ENCODE measurements at places on chromosomes 1 and 21. TPM values are rescaled to one million over a fixed set of nuclear protein-coding genes. Genes with fewer than 3 reads are reported as not detected.

- DNase-seq, result no peak
- no peak overlapping the region for H3K4me3 ChIP-seq
- no peaks in the 10 kb centered on the region for H3K36me3 ChIP-seq
- H3K27me3 ChIP-seq, result peaks cover 15% of the 10 kb centered on the region
- H3K27ac ChIP-seq, result no peak overlapping the region
- no peaks in the 10 kb centered on the region for H3K4me1 ChIP-seq
Measured at GRCh38 chr1:207331354-207332313, 10.2 kb downstream of the CD55 start.

- H3K27ac ChIP-seq, result peak overlapping the region; percentile 19
- peak; percentile 64 for DNase-seq
- H3K4me3 ChIP-seq, result no peak overlapping the region
- H3K4me1 ChIP-seq, result peaks cover 9% of the 10 kb centered on the region
Measured at GRCh38 chr1:160363010-160363409, 3.9 kb upstream of the NHLH1 start.

DNA sequence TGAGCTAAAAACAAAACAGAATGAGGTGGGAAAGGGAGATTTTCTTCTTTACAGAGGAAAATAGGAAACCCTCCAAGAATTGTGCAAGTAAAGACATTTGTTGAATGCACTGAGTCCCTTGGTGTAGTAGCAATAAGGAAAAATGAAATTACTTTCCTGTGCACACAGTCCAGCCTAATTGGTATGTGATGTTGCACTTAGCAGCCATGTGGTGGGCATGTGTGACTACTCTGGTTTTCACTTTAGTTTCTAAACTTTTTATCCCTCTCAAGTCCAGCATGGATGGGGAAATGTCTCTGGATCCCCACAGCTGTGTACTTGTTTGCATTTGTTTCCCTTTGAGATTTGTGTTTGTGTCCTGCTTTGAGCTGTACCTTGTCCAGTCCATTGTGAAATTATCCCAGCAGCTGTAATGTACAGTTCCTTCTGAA lies 7.1 kb upstream of the AGO3 start:
- no peaks in the 10 kb centered on the region for H3K27me3 ChIP-seq
- H3K27ac ChIP-seq, result no peak overlapping the region
- no peak for DNase-seq

GRCh38 chr1:32918179-32918578 lies 17.0 kb upstream of the TMEM54 start:
- no peak for DNase-seq
- no peak overlapping the region for H3K4me3 ChIP-seq
- no peaks in the 10 kb centered on the region for H3K36me3 ChIP-seq
- H3K27ac ChIP-seq, result no peak overlapping the region
- H3K4me1 ChIP-seq, result peaks cover 9% of the 10 kb centered on the region

GRCh38 chr1:116854716-116855115 lies 55.0 kb upstream of the PTGFRN start:
- DNase-seq, result no peak
- H3K4me3 ChIP-seq, result no peak overlapping the region
- H3K27me3 ChIP-seq, result no peaks in the 10 kb centered on the region

DNA sequence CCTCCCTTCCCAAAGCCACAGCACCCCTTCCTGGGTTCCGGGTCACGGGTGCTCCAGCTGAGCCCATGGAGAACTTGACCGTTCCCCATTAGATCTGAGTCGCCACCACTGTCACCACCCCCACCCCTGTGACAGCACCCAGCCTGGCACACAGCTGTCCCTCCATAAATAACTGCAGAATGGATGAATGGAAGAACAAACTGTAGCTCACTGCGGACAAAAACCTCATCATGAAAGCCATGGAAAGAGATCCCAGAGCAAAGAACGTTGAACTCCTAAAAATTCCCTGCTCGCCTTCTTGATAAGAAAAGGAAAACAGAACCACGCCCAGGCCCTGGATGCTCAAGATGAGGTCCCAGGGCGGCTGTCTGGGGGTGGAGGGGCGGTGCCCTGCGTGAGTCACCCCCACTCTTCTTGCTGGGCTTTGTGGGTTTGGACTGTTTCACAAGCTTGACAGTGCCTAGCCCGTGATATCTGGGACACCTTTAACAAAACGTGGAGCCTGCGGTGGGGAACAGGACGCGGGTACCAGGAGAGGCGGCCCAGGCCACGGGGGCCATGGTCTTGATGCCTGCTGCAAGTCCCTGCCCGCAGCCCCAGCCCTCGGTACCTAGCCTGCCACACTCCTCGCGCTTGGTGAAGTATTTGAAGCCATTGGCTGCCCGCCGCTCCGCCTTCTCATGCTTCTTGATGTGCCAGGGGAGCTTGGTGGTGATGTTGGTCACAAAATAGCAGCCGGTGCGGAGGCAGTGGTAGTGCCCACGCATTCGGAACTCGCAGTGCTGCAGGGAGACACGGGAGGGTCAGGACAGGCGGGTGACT lies 151.9 kb downstream of the CASZ1 start:
- no peak for DNase-seq
- H3K4me3 ChIP-seq, result no peak overlapping the region
- H3K27me3 ChIP-seq, result no peaks in the 10 kb centered on the region
- peaks cover 10% of the 10 kb centered on the region for H3K4me1 ChIP-seq
- H3K36me3 ChIP-seq, result no peaks in the 10 kb centered on the region
- H3K27ac ChIP-seq, result no peak overlapping the region

GRCh38 chr1:8200317-8201115 lies 117.4 kb upstream of the SLC45A1 start:
- H3K27ac ChIP-seq, result peak overlapping the region; percentile 76
- no peaks in the 10 kb centered on the region for H3K36me3 ChIP-seq
- H3K4me3 ChIP-seq, result no peak overlapping the region
- DNase-seq, result no peak
- peaks cover 71% of the 10 kb centered on the region for H3K4me1 ChIP-seq

DNA sequence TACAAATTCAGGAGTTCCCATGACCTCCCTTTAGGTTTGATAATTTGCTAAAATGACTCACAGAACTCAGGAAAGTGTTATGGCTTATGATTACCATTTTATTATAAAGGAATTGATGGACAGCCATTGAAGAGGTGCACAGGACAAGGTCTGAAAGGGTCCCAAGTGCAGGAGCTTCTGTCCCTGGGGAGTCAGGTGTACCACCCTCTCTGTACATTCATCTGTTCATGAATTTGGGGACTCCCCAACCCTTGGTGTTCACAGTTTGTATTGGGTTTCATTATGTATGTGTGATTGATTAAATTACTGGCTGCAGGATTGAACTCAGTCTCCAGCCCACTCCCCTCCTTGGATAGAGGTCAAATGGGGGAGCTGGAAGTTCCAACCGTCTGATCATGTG lies 10.8 kb upstream of the IL10RB start:
- peak; percentile 25 for DNase-seq
- H3K27me3 ChIP-seq, result no peaks in the 10 kb centered on the region
- no peak overlapping the region for H3K27ac ChIP-seq
- peaks cover 46% of the 10 kb centered on the region for H3K36me3 ChIP-seq

DNA sequence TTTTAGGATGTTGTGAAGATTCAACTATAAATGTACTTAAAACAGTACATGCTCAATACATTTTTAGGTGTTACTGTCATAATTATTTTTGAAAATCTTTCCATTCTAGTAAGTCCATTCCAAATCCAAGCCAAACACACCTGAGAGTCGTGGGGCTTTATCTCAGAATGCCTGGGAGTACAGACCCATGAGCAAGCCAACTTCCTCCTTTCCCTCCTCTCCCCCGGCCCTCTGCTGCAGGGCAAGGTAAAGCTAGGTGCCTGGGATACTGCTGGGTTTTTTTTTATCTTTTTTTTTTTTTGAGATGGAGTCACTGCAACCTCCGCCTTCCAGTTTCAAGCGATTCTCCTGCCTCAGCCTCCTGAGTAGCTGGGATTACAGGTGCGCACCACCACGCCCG lies 16.5 kb downstream of the TMEM51 start:
- no peak for DNase-seq
- peaks cover 2% of the 10 kb centered on the region for H3K27me3 ChIP-seq
- H3K27ac ChIP-seq, result no peak overlapping the region
- no peaks in the 10 kb centered on the region for H3K36me3 ChIP-seq
- H3K4me3 ChIP-seq, result no peak overlapping the region

- peaks cover 33% of the 10 kb centered on the region for H3K36me3 ChIP-seq
- no peaks in the 10 kb centered on the region for H3K27me3 ChIP-seq
- H3K27ac ChIP-seq, result no peak overlapping the region
- DNase-seq, result no peak
- H3K4me1 ChIP-seq, result peaks cover 8% of the 10 kb centered on the region
Measured at GRCh38 chr1:163278602-163279001, 43.2 kb upstream of the NUF2 start.

DNA sequence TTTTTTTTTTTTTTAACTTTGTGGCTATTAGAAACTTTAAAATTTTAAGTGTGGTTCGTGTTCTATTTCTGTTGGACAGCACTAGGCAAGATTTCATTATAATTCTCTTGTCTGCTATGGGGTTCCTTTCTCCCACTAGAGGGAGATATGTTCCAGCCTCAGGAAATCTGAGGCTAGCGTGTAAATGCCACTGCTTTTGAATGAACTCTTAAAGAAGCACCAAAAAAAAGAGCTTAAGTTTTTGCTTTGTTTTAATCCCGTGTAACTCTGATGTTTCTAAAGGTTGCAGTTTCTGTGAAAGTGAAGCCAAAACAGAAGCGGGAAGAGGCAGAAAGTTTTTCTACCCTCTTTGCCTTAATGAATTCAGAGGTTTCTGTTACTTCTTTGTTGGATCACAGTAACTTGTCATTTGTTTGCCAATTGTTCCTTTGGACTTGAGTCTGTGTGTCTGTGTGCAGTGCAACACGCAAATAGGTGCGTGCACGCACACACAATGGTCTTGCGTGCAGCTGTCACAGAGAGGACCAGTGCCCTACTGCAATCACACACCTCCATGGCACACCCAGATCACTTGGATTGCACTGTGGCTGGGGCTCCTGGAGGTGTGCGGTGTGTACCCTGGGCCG lies 32.3 kb downstream of the HHAT start:
- peaks cover 2% of the 10 kb centered on the region for H3K36me3 ChIP-seq
- no peaks in the 10 kb centered on the region for H3K27me3 ChIP-seq
- H3K4me3 ChIP-seq, result no peak overlapping the region
- no peak for DNase-seq
- H3K27ac ChIP-seq, result no peak overlapping the region

GRCh38 chr1:47894410-47895278 lies 102.5 kb downstream of the TRABD2B start:
- no peak overlapping the region for H3K4me3 ChIP-seq
- DNase-seq, result no peak
- no peaks in the 10 kb centered on the region for H3K36me3 ChIP-seq
- no peaks in the 10 kb centered on the region for H3K4me1 ChIP-seq
- H3K27me3 ChIP-seq, result peaks cover 2% of the 10 kb centered on the region

DNA sequence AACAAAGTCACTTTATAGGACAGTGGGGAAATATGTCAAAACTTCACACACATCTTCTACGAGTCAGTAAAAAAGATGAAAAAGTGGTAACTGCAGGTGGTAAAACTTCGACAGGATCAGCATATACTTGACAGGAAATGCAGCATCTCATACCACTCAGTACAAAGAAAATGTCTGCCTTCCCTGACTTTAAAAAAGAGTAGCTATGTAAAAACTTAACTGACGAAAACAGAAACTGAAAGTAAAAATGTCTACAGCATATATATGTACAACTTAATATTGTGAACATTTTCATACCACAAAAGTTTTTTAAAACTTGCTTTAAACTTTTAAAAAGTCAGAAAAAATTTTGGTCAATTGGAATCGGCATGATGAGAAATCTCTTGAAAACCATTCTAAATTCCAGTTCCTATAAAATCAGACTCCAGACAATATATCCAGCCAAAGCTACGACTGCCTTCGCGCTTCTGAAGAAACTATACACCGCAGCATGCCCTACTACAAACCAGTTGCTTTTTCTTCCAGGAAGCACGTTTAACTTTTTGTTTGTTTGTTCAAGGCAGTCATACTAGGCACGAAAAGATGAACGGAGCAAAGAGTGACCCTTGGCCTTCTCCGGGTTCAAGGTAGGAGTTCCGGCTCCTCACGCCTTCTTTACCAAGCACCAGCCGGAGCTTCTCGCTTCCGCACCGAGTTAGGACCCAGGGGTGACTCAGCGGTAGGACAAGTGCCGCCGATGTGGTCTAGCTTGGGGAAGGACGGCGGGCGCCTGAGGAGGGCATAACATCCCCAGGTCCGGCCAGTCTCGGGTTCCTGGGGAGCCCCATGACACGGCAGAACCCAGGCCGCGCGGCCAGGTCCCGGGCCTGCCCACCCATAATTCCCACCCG lies 612 bp downstream of the PSMA5 start:
- H3K4me3 ChIP-seq, result peak overlapping the region; percentile 91
- peaks cover 3% of the 10 kb centered on the region for H3K36me3 ChIP-seq
- peaks cover 30% of the 10 kb centered on the region for H3K4me1 ChIP-seq
- H3K27me3 ChIP-seq, result no peaks in the 10 kb centered on the region
- DNase-seq, result peak; percentile 85

DNA sequence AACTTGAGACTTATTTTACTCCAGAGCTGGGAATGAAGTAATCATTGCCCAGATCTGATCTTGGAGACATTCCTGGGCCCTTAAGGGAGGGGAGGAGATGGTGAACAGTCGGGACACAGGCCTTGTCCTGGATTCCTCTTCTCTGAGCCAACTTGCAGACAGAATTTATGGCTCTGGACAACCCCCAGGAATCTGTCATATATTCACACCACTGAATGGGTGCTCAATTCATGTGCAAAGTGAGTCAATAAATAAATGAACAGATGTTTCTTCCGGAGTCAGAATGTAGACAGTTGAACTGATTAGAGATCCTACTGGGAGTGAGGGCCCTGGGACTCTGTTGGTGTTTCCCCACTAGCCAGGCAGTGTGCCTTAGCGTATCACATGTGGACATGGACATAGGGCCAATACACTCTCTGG lies 2.6 kb downstream of the TUFT1 start:
- H3K4me1 ChIP-seq, result peaks cover 31% of the 10 kb centered on the region
- H3K27ac ChIP-seq, result no peak overlapping the region
- DNase-seq, result no peak
- no peaks in the 10 kb centered on the region for H3K27me3 ChIP-seq
- H3K4me3 ChIP-seq, result no peak overlapping the region

S100A14 gene
- not detected for total RNA-seq

CASZ1 gene
- total RNA-seq, result 1.2 TPM

UMODL1 gene
- total RNA-seq, result 0.68 TPM

PPIAL4G gene
- total RNA-seq, result not detected

LRRC39 gene
- 0.60 TPM for total RNA-seq

TRNP1 gene
- 36.3 TPM for total RNA-seq

HMGCS2 gene
- total RNA-seq, result not detected

UBASH3A gene
- total RNA-seq, result not detected

PLA2G5 gene
- total RNA-seq, result not detected

MMEL1 gene
- total RNA-seq, result not detected

OR2L3 gene
- not detected for total RNA-seq
